NK-92 treated with Interleukin-12 subunit alpha and Interleukin-12 subunit beta, amount 100 ng/mL, for 24 hours (cell line): ENCODE measurements at places on chromosomes 2 and 18.

- no peak for DNase-seq
These were observed 396.3 kb downstream of the IRS1 start for GRCh38 chr2:226403369-226403768.

DNA sequence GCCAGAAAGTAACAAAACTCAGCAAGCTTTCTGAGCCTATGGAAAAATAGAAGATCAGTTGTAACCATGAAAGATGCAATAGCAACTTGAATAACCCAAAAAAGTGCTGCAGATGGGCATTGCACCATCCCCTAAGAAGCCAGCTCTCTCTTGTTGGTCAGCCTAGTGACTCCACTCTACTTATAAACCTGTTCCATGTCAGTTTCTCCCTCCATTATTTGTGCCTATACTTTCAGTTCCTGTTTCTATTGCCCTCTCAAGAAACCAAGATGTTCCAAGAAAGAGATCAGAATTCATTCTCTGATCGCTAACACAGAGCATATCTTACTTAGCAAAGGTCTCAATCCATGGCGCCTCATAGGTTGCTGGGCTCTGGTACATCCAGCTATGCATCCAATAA, 170.3 kb upstream of the MAP2 start:
- DNase-seq = no peak

DNA sequence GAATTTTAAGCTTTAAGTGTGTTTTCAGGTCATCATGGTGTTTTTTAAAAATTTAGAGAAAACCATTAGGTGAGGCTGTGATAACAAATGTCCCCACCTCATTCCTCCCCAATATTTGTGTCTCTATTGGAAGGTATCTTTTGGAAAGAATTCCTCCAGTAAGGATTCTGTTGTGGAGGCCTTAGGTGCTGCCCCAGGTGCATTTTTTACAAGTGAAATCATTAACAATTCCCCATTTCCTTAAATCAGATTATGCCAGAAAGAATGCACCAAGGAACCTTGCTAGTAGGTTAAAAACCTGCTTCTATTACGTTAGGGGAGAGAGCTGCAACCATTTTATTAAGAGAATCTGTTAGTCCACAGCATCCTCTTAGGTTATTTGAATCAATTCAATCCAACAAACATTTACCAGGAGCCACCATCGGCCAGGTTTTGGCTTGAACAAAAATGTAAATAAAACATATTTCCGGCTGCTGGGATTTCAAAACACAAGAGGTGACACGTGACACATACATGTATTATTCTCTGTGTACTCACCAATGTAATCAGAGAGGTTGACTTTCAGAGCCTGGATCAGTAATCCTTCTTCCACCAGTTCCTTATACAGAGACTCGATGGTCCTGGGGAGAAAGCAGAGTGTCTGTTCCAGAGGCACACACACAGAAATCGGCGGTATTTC, 112.5 kb upstream of the ASB18 start:
- DNase-seq = no peak

GRCh38 chr18:78641689-78642231, 337.9 kb upstream of the SALL3 start:
- no peak for DNase-seq

- no peak for DNase-seq
These were observed 198.4 kb downstream of the NYAP2 start for GRCh38 chr2:225597911-225598310.

DNA sequence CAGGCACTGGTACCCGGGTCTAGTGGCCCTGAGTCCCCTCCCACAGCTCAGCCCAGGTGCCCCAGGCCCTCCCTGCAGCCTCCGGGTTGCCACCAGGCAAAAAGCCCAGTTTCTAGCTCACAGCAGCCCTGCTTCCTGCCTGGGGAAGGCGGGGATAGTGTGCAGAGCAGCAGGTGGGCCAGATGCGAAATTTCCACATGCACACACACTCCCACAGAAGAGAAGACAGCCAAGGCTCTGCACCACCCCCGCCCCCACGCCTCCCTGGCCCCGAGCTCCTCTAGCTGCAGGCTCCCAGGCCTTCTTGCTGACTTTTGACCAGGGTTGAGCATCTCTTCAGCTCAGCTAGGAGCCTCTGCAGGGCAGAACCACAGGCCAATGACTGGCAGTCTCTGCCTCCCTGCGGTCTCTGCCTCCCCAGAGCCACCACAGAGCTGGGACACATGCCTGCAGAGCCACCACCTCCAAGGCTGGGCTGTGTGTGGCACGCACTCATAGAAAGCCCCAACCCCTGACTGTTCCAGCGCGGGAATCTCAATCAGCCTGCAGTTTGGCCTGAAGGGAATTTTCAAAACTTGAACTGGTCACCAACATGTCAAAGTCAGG, 7.2 kb downstream of the SLC66A2 start:
- no peak for DNase-seq

- DNase-seq = no peak
These were observed 58.1 kb downstream of the NCKAP1 start for GRCh38 chr2:182980115-182980514.
